ENCODE measurements at places on chromosomes 7 and 10.

DNA sequence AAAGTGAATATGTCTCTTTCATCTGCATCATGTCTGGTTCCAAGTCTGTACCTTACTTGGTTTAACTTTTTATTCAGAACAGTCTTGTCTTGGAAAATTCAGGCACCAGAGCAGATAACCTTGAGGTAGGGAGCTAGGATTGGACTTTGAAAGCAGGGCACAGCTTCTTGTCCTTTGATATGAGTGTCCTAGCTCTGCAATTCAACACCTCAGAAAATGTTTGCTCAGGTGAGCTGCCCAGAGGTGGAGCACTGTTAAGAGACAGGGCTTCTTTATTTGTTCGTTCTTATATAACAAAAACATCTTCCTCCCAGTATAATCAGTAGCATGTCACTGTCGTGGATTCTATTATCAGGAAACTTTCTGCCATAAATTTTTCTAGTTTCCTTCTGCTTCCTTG, 118.3 kb downstream of the LRRC4 start:
- no peak for DNase-seq

DNA sequence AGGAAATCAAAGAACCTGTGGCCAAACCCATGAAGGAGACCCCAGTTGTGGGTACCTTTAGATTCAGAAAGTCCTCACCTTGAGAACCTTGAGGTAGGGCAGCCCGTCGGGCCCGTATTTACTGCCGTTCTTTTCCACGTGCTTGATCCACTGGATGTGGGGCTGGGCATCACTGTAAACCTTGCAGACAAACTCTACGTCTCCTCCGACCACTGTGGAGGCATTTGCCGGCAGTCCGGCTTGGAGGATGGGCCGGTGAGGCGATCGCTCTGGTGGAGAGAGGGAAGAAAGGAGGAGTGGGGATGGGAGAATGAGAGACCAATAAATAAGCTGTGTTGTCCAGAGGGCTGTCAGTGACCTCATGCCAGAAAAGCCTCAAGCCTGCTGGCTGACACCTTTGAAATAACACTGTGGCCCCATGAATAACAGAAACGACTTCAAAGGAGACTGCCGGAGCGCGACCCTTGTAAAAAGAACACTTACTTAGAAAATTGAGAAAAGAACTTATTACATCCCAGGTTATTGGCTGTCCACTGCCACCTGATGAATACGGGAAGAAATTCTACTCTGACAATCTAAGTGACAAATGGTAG, 78.2 kb downstream of the FGFR2 start:
- no peak for DNase-seq

GRCh38 chr10:131001438-131001837, 310.1 kb downstream of the TCERG1L start:
- no peak for DNase-seq

DNA sequence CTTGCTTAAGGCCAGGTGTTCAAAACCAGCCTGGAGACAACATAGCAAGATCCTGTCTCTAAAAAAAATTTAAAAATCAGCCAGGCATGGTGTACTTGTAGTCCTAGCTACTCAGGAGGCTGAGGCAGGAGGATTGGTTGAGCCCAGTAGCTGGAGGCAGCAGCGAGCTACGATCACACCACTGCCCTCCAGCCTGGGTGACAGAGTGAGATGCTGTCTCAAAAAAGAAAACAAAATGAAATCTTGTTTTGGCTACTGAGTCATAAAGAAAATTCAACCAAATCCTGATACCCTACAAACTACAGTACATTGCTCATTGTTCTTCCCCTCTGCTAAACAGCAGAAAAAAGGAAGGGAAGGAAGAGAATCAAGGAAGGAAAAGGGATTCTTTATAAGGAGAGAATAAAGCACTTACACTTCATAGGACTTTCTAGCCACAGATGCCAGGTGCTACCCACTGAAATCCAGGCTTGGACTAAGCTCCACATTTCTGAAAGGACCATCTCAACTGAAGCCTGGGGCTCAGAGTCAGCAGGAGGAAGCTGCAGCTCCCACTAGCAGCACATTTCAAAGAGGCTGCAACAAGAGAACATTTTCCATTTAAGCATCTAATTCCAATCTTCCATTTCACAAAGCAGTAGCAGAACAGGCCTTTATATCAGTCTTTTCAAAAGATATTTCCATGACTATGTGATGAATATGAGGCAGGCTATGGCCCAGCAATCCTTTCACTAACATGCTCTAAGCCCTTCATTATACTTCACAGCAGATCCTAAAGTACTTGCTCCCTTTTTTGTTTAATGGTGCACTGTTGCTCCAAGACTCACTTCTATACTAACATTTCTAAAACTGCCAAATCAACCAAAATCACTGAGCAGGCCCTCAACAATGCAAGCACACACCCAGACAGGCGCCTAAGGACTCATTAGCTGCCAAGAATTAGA, 13.5 kb downstream of the TNPO3 start:
- no peak for DNase-seq

- DNase-seq = no peak
Measured at GRCh38 chr7:101170617-101171441, 5.5 kb upstream of the VGF start.

GRCh38 chr10:113463777-113464176, 89.1 kb upstream of the HABP2 start:
- DNase-seq = no peak

- no peak for DNase-seq
Measured at GRCh38 chr10:118594392-118595063, 920 bp downstream of the PRLHR start.

- no peak for DNase-seq
Measured at GRCh38 chr7:128708235-128708634, 30.9 kb upstream of the CALU start.

DNA sequence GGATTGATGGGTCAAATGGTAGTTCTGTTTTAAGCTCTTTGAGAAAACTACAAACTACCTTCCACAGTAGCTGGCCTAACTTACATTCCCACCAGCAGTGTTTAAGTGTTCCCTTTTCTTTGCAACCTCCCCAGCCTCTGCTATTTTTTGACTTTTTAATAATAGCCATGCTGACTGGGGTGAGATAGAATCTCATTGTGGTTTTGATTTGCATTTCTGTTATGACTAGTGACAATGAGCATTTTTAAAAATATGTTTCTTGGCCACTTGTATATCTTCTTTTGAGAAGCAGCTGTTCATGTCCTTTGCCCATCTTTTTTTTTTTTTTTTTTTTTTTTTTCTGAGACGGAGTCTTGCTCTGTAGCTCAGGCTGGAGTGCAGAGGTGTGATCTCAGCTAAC, 155.2 kb upstream of the BMPER start:
- DNase-seq = no peak

GRCh38 chr10:6148251-6148701, 54.5 kb upstream of the PFKFB3 start:
- DNase-seq = no peak

GRCh38 chr10:14671386-14671831, 103.3 kb downstream of the FAM107B start:
- no peak for DNase-seq

GRCh38 chr10:61586829-61587228, 75.9 kb upstream of the CABCOCO1 start:
- DNase-seq = no peak

GRCh38 chr7:68295386-68295785, 1298.8 kb downstream of the TYW1 start:
- no peak for DNase-seq

- no peak for DNase-seq
Measured at GRCh38 chr10:119252051-119252465, 44.7 kb downstream of the GRK5 start.

All from SW 1271 (cell line).